ENCODE measurements at places on chromosomes 6 and 20. TPM values are rescaled to one million over a fixed set of nuclear protein-coding genes. Genes with fewer than 3 reads are reported as not detected.

Gene SYCP2L
- not detected for total RNA-seq

Gene BPIFB1
- total RNA-seq, result not detected

Gene MCCD1
- total RNA-seq, result not detected

Gene RNGTT
- total RNA-seq, result 38.0 TPM

Gene NKX2-4
- not detected for total RNA-seq

Gene GINS1
- 7.4 TPM for total RNA-seq

Gene KCNQ2
- not detected for total RNA-seq

Gene TP53TG5
- not detected for total RNA-seq

Gene ZCCHC3
- 11.2 TPM for total RNA-seq

DNA sequence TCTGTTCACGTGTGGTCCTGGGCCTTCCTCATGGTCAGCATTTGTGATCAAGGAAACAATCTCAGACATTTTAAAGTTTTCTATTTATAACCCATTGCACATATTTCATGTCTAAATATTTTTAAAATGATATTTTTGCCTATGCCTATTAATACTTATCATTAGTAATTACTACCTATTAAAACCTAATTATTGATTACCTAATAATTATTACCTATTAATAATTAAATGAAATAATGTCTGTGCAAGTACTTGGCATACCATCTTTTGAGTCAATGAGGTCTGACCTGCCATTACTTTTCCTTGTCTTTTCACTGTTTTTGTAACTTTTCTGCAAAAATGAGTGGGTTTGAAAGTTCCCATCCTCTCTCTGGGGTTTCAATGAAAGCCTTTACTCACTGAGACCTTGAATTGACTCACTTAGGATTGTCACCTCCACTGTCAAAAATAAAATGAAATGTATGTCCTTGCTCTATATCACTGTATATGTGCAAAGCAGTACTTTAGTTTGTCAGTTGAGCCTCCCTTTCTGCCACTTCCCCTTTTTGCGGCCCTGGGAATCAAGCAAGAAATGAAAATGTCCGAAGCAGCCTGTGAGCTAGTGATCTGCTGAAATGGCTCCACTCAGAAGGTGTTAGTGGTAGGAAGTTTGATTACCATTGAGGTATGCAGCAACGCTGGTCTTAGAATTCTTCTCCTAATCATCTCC, 87.8 kb downstream of the L3MBTL3 start:
- no peak for DNase-seq

DNA sequence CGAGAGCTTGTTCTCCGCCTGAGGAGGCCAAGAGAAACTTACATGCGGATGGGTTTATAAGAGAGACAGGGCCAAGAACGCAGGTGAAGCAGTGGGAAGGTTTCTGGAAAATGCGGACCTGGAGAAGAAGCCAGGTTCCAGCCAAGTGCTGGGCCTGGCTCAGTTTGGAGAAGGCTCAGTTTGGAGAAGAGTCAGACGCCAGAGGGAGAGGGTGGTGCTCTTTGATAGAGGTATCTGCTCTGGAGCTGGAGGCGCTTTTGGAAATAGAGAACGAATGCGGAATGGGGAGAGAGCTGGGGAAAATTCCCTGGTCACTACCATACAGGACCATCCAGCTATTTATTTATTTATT, 753 bp downstream of the RSPH9 start:
- no peak for DNase-seq

- DNase-seq, result peak; percentile 56
Measured at GRCh38 chr20:49562311-49563014, 5.5 kb downstream of the PTGIS start.

DNA sequence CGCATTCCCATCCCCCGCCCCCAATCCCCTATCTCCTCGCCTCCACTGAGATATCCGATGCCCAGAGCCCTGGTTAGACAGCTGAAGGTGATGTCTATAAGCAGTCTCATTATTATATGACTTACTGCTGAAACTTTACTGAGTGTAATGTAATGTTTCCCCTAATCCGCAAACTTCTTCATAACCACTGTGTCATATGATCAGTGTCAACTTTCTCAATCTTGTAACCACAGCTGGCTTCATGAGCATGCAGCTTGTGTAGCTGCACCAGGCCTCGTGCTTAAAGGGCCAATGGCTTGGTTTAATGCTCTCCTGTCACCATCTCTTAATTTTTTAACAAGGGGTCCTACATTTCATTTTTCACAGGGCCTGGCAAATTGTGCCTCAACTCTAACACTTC, 8.1 kb downstream of the ASIP start:
- DNase-seq, result peak; percentile 78

- no peak for DNase-seq
Measured at GRCh38 chr6:144305567-144305966, 20.4 kb downstream of the UTRN start.

- no peak for DNase-seq
Measured at GRCh38 chr20:63226042-63226943, 9.4 kb upstream of the BIRC7 start.

- peak; percentile 83 for DNase-seq
Measured at GRCh38 chr6:151690768-151691562, 116.5 kb upstream of the ESR1 start.

DNA sequence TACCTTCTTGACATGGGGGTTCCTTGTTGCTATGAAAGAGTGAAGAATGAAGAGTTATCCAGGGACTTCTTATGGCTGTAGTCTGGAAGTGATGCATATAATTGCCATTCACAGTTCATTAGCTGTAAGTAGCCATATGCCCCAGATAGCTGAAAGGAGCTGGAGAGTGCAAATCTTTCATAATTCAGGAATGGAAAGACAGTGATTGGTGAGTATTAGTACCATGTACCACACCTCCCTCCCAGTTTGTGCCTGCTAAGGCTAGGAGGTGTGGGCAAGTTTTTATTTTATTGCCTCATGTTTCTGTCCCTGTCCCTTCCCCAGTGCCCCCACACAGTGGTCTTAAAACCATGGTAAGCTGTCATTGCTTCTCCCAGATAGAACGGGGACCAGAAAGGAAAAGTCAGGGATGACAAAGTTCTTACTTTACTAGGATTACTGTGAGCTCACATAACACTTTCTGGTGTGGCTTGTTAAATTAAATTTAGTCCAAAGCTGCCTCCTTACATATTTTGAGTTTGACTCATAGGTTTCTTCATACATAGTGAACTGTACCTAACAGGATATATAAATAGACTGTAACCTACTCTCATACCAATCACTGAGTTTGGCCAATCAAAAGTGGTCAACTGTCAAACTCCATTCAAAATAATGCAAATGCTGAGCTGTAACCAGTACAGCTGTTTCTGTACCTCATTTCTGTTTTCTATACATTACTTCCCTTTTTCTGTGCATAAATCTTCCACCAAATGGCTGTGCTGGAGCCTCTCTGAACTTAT, 119.4 kb downstream of the RFPL4B start:
- DNase-seq, result peak; percentile 41

DNA sequence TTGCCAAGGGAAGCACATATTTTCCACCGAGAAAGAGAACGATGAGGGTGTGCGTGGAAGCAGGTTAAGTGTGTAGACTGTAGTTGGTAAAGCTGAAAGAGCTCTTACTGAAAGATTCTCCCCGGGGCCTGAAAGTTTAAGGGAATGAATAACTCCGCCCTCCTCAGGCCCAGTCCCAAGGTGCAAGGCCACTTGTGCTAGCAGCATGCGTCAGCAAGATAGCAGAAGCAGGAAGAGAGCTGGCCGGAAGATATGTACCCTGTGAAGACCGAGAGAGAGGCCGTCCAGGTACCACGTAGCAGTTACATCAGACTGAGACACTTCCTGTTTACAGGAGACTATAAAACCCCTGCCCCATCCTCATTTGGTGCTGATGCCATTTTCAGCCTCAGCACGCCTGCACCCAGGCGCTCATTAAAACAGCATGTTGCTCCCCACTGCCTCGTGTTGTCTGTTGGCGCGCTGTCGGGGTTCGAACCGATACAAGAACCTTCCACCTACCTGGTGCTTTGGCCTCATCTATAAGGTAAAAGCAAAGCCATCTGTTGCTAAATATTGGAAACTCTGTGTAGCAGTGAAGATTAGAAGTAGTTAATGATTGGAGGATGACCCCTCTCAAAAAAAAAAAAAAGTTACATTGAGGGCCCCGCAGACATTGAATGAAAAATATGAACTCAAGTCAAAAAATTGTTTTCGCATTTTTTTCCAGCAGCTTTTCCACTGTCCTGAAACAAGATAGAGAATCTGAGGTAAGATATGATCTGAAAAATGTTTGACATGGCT, 18.6 kb upstream of the FAM135A start:
- no peak for DNase-seq

- DNase-seq, result peak; percentile 79
Measured at GRCh38 chr20:52083627-52084232, 107.8 kb downstream of the ZFP64 start.

- peak; percentile 88 for DNase-seq
Measured at GRCh38 chr6:56335726-56336125, 88.3 kb upstream of the COL21A1 start.

DNA sequence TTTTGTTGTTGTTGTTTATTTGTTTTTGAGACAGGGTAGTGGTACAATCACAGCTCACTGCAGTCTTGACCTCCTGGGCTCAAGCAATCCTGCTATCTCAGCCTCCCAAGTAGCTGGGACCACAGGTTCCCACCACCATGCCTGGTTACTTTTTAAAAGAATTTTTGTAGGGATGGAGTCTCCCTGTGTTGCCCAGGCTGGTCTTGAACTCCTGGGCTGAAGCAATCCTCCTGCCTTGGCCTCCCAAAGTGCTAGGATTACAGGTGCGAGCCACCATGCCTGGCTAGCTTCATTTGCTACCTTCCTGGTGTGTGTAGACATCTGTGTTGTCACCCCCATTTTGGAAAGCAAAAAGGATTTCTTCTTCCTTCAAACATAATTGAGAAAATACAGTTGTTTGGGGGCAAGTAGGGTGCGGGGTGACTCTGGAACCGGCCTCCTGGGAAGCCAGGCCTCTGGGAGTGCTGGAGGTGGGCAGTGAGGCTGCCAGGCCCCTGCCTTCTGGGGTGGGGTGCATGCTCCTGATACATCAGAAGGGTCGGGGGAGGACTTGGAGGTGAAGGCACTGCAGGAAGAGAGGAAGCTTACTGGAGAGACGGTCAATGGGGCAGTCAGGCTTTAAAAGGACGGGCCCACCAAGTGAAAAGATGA, 28.4 kb downstream of the SYNJ2 start:
- no peak for DNase-seq

- DNase-seq, result peak; percentile 72
Measured at GRCh38 chr6:10886691-10887502, at the start of gene SYCP2L. TSS of gene SYCP2L (plus strand) at chr6:10887052. CDS start at chr6:10887127, 75 bp downstream.

DNA sequence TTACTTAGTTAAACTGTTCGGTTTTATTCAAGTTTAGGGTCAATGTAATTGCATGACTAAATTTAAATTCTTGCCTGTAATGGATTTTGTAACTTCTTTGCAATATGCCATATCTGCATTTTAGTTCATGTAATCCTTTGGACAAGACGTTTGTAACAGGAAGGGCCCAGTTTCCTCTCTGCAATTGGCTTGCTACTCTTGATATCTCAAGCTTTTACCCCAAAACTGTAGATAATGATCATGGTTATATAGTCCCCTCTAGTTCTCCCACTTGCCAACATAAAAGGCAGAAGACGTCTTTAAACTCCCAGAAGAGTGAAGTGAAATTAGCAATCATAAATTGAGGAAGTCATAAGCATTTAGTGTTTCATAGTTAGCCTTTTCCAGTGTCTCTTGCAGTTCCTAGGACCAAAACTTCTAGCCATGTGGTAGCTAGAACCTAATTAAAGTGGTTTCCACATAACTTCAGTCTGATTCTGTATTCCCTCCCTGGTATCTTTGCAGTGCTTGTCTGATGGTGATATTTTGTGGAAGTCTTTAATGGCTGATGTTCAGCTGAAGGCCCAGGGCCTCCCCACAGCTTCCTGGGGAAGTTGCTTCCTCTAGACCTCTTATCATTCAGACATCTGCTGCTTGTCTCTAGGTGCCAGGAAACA, 117.8 kb upstream of the SUPT3H start:
- DNase-seq, result no peak

DNA sequence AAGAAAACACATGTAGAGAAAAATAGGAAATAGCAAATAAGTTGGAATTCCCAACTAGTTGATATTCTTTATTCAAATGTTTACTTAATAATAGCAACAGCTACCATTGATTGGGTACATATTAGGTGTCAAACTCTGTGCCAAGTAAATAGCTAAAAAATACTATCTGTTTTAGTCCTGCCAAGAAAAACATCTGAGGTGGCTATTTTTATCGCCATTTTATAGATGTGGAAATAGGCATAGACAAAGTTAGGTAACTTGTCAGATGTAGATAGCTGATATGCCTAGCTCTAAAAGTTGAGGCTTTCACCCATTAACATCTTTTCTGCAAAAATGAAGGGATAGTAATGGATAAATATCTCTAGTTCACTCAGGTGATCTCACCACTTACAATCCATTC, 549.2 kb upstream of the ID4 start:
- no peak for DNase-seq

DNA sequence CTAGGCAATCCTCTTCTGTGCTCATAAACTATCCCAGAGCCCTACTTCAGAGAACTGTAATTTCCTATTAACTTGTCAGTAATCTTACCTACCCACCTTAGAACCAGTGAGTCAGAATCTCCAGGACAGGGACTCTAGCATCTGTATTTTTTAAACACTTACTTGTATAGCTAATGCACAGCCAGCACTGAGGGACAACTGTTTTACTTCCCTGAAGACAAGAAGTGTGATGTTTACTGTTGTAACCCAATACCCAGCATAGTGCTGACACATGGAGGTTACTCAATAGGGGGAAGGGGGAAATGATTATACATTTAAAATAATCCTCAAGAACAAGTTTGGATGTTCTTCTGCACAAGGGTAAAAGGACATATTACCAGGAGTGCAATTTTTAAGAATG, 130.8 kb downstream of the BTBD9 start:
- peak; percentile 73 for DNase-seq

- DNase-seq, result no peak
Measured at GRCh38 chr20:62021793-62022385, 43.8 kb downstream of the TAF4 start.

DNA sequence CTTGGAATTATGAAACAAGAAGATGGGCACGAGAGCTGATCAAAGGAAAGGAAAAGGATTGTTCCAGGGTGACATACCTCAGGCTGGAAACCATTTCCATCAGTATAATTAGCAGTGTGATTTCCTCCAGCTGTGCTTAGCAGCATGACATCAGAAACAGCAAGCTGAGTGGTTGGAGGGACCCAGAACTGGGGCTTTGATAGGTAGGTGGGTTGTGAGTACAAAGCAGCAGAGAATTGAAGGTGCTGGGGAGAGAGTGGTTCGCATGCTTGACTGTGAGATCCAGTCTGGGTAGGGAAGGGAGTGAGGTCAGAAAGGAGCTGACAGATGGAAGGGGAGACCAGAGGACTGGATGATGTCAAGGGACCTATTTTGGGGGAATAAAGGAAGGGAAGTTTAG, 90.4 kb downstream of the CD164 start:
- DNase-seq, result no peak

GRCh38 chr6:859936-860335, 167.0 kb upstream of the EXOC2 start:
- DNase-seq, result no peak

DNA sequence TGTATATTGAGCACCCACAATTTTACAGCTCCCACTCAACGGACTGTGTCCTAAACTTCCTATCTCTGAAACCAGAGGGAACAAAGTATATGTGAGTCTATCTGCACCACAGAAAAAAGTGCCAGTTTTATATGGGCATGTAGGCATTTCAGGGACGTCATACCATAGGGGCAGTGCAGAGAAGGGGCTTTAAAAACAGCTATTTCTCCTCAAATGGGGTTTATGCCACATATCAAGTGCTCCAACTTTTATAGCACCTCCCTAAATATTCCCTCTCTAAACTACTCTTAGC, 28.9 kb upstream of the ASF1A start:
- DNase-seq, result no peak
